Activated T-helper 1 cell treated with Interleukin-2 at 50 U/mL for 16 hours (primary cell): ENCODE measurements at places on chromosomes 3 and 15.
A peak's percentile ranks its signal among the peaks of the same experiment; 100 is the strongest.

- no peak for DNase-seq
Measured at GRCh38 chr3:132543011-132543739, 53.9 kb upstream of the ACKR4 start.

DNA sequence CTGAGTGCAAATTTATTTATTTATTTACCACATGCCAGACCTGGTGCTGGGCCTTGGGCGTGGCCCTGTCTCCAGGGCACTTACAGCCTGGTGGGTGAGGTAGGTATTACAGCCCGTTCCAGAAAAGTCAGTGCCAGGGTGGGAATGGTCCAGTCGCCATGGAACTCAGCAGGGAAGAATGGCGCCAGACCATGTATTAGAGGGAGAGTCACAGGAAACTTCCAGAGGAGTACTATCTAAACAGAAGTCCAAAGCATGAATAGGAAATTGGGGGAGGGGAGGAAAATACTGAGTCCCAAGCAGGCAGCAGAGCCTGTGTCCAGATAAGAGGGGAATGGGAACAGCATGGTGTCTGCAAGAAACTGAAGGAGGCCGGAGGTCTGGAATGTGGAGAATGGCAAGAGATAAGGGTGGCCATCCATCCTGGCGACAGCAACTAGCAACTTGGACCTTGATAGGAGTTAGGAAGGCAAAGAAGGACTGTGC lies 27.0 kb downstream of the SH3BP5 start:
- DNase-seq: no peak

GRCh38 chr3:47128137-47128536 lies 35.8 kb downstream of the SETD2 start:
- no peak for DNase-seq

GRCh38 chr3:48633743-48634142 lies 1.5 kb downstream of the SLC26A6 start:
- no peak for DNase-seq

DNA sequence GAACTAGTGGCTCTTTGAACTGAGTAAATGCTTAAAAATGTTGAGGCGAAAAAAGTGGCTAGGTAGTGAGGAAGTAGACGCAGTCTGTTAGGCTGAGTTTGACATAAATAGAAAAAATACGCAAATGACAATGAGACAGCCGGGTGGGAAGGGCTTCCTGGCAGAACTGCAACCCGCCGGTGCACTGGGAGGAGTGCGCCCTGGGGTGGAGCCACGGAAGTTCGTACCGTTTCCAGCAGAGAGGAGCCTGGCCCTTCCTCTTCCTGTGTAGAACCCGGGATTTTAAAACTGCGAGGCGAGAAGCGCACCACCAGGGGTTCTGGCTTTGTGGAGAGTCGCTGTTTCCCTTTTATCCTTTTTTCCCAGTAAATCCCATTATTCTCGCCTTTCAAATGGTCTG lies 602.6 kb downstream of the PYDC2 start:
- DNase-seq: no peak

- no peak for DNase-seq
Measured at GRCh38 chr15:64050281-64051092, 4.2 kb upstream of the DAPK2 start.

DNA sequence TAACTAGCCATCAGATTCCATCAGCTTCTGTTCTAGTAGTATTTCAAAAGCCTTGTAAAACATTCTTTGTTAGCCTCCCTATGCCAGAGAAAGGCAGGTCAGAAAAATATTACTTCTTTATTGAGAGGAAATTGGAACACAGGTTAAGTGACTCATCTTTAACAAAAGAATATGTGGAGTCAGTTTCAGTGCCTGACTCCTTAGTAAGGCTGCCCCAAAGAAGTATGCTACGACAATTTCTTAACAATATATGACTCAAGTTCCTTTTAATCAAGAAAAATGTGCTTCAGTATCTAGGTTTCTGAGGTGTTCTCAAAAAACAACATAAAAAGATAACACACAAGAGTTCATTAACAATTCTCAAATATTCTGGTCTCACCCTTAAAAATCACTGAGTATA lies 139.2 kb downstream of the VPS13C start:
- DNase-seq: no peak

GRCh38 chr3:108342837-108343486 lies 46.6 kb downstream of the HHLA2 start:
- no peak for DNase-seq

DNA sequence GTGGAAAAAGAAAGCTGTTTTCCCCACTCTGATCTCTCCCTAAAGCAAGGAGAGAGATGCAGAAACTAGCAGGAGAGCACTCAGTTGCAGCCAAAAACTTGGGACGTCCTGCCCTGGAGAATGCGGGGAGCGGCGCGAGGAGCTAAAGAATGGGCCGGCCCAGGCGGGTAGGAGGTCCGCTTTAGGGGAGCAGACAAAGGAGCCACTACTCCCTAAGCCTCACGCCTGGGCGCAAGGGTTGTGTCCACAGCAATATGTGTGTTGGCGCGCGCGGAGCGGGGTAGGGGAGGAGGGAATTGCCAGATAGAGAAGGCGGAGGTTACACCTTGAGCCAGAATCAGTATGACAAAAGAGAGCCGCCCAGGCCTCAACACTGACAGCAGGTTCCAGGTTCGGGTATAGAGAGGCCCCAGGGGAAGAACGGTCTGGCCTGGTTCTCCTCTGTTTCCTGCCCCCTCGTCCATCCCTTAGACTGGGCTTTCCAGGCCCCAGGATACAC lies 2.9 kb downstream of the WNT5A start:
- DNase-seq: no peak

GRCh38 chr3:60399861-60400845 lies 851.1 kb downstream of the FHIT start:
- no peak for DNase-seq

DNA sequence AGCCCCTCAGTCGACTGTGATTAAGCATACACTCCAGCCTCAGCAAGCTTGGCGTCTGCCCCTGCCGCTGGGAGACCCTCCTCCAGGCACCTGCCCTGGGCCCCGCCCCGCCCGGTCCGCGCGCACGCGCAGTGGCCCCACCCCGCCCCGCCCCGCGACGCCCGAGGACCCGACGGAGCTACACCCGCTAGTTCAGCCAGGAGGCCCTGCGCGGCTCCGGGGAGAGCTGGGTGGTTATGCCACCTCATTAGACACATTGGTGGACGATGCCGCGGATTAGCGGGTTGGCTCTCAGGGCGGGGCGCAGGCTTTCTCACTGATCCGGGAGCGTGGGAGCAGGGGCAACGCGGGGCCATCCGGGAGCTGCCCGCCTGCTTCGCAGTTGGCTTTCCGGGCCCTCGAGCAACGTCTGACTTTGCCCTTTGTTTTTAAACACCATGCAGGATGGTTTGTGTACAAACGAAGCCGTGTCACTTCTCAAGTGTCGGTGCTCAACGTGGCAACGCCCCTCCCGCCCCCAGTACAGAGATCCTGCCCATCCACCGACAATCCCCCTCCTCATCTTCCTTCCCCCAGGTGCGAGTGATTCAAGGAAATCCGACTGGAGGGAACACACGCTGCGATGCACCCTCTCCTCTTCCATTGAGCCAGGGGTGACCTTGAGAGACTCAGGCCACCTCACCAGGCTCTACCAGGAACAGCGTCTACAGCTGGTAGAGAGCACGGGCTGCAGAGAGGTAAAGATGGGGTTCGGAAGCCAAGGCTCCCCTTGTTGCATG lies 109.3 kb downstream of the SHQ1 start:
- DNase-seq: peak; percentile 66

- DNase-seq: no peak
Measured at GRCh38 chr15:69727121-69727924, 274.7 kb downstream of the RPLP1 start.

GRCh38 chr3:115292131-115292530 lies 145.0 kb upstream of the ZBTB20 start:
- no peak for DNase-seq

- DNase-seq: no peak
Measured at GRCh38 chr15:42084465-42085235, 9.7 kb downstream of the PLA2G4D start.

GRCh38 chr3:118577055-118577777 lies 457.4 kb downstream of the IGSF11 start:
- DNase-seq: no peak

GRCh38 chr15:40510201-40510600 lies 39.4 kb downstream of the CHST14 start:
- DNase-seq: no peak

DNA sequence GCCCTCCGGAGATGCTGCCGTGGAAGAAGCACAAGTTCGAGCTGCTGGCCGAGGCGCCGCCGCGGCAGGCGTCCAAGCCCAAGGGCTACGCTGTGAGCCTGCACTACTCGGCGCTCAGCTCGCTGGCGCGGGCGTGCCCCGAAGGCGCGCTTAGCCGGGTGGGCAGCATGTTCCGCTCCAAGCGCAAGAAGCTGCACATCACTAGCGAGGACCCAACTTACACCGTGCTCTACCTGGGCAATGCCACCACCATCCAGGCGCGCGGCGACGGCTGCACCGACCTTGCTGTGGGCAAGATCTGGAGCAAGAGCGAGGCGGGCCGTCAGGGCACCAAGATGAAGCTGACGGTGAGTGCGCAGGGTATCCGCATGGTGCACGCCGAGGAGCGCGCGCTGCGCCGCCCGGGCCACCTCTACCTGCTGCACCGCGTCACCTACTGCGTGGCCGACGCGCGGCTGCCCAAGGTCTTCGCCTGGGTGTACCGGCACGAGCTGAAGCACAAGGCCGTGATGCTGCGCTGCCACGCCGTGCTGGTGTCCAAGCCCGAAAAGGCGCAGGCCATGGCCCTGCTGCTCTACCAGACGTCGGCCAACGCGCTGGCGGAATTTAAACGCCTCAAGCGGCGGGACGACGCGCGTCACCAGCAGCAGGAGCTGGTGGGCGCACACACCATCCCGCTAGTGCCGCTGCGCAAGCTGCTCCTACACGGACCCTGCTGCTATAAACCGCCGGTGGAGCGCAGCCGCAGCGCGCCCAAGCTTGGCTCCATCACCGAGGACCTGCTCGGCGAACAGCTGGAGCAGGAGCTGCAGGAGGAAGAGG lies 1.3 kb downstream of the FAM43A start:
- DNase-seq: no peak

GRCh38 chr3:120425572-120426250 lies 25.1 kb downstream of the FSTL1 start:
- no peak for DNase-seq

- no peak for DNase-seq
Measured at GRCh38 chr15:74653426-74654102, 37.9 kb downstream of the CLK3 start.

DNA sequence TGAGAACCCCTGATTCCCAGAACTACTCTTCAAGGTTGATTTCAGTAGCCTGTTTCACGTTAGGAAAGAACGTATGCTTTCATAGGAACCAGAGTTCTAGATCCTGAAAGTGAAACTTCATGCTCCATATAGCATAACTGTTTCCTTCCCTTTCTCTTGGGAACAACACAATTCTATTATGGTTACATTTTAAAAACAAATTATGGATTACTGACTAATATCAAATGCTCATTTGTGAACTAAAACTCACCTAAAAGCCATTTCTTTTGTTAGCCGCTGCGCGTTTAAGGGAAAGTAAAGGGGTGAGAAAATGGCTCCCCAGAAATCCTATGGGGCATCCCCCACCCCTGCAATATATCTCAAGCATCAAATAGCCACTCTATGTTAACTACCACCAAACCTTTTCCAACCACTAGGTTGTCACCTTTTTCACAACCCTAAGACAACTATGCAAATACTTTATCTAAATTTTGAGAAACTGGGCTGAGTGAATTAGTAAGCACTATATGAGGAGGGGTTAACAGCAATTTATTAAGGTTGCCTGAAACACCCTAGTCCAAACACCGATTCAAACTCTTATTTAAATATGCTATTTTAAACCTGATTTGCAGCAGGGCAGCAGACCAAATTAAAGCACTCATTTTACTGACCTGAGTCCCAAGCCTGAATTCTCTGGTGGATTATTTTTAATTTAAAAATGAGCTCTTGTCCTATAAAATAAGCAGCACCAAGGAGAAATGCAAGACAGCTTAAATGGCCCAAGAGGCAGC lies 2.4 kb downstream of the SIAH2 start:
- no peak for DNase-seq

DNA sequence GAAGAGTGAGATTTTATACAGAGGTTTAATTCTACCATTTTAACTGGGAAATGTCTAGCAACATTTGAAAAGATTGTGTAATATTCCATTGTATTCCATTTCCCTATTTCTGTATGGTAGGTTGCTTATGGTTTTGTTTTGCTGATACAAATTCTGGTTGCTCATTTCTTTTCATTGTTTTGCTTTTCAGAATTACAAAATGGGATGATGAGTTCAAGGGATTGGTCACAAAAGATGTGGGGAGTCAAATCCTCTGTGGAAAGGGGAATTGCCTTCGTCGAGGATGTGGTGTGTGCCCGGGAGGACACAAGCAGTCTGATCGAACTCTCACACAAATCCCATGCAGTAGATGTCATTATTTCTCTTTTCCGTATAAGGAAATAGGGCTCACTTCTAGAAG lies 18.3 kb downstream of the SLCO3A1 start:
- DNase-seq: no peak

DNA sequence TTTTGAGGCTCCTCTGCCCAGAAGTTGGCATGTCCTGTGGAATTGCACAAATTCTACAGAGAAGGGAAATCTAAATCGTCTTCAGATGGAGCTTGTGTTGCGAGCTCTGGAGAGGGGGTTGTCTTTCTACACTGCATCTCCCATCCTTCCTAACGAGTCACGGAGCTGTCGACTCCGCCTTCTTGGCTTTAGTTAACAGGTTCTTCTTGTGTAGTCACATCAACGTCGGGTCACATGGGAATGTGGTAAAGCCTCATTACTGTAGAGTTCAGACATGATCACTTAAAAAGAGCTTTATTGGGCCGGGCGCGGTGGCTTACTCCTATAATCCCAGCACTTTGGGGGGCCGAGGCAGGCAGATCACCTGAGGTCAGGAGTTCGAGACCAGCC lies 60.0 kb downstream of the DNASE1L3 start:
- DNase-seq: no peak

DNA sequence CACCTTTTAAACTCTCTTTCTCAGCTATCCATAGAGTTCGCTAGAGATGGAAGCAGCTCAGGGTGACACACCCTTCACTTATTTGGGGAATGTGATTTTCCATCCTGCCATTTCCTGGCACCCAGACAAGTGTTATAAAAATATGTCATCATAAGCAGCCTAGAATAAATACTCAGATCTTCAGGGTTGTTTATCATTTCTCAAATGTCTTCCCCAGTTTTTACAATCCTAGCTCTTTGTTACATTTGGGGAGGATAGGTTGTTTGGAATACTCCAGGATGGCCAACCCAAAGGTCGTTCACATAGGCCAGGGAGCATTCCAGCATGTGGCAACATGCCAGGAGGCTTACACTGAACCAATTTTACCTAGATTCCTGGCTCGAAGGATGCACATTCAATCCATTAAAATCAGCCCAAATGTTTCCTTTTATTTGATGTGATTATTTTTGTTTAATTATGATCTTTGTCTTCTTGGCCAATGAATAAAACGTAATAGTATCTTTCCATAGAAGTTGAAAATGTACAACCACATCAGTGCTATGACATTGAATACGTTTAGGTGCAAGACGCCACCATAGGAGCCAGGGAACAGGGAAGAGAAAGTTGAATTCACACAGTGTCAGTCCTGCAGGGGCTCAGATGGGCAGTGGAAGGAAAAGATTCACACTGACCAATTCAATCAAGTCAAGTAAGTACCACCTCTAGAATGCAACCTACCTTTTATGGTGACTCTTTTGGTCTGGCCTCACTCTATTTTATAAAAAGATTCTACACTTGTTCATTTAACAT lies 537.7 kb upstream of the MDFIC2 start:
- DNase-seq: no peak
